ENCODE measurements at places on chromosomes 1 and 21. TPM values are rescaled to one million over a fixed set of nuclear protein-coding genes. Genes with fewer than 3 reads are reported as not detected.

Gene SPTA1
- not detected for polyA plus RNA-seq

Gene TMEM269
- polyA plus RNA-seq: 1.1 TPM

Gene HPCAL4
- polyA plus RNA-seq: 60.0 TPM

Gene TMOD4
- not detected for polyA plus RNA-seq

Gene RIIAD1
- 23.5 TPM for polyA plus RNA-seq

Gene C2CD4D
- polyA plus RNA-seq: not detected

Gene FAM72B
- 2.0 TPM for polyA plus RNA-seq

Measured in neural cell (in vitro differentiated cells).